Vagina (tissue), 2 donors: ENCODE measurements at places on chromosomes 1 and 21.

- DNase-seq = no peak
Observed at GRCh38 chr1:17183388-17184160, 21.4 kb upstream of the PADI1 start.

DNA sequence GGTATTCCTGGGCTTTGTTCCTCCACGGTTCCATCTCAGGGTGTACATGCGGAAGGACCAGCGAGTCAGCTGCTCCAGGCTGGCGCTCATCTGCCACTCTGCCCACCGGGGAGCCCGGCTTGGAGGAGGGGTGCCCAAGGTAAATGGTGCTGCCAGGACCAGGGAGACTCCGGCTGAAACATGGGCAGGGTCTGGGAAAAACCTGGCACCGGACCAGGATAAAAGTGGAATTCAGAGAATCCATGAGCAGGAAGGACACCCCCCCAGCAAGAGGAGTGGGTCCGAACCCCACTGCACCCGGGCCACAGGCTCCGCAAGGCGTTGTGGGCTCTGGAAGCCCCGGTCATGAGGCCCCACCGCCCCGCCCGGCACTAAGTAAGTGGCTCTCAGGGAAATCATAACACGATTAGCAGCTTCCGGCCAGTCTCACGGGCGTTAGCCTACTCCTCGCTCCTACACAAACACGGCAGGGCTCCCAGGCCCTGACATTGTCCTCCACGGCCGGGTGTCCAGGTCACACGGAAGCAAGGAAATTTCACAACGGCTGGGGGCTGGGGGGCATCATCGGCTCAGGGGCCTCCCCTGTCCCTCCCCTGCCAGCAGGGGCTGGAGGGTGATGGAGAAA lies 21.1 kb downstream of the MEGF6 start:
- DNase-seq = no peak

DNA sequence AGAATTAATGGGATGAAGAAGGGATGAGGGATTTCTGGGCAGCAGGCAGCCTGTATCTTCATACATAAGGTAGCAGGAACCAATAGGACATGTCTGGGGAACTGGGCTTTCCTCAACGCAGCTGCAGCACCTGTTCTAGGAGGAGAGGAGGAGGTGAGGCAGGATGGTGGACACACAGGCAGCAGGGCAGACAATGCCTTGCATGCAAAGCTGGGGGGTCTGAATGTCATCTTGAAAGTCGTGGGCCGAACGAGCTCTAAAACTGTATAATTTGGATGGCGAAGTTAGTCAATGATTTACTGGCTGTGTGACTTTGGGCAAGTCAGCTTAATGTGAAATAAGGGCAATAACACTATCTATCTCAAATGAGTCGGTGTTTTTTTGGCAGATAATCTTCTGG lies 124.4 kb downstream of the BEND5 start:
- no peak for DNase-seq

- DNase-seq = no peak
Observed at GRCh38 chr1:225451840-225452515, 24.1 kb upstream of the LBR start.

DNA sequence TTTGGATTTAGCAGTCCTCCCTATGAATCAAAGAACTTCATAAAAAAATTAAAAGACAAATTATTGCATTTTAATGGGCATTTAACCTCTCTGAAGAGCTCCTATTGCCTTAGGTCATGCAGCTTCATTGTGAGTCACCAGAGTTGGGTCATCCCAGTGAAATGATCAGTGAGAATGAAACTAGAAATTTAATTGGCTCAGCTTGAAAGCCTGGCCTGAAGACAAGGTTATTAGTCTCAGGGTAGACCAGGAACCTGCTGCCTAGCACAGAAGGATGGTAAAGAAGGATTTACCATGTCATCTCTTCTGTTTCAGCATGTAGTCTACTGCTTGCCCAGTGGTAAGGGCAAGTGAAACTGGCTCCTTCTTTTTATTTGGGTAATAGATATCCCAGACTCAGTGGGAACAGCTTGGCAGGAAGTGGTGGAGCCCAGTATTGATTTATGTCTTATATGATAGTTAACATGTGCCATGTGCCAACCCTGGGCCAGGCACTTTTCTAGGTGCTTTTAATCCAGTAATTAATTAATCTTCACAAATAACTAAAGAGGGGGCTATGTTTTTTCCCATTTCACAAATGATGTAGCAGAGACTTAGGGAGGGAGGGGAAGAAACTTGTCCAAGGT lies 23.6 kb downstream of the LAMC2 start:
- no peak for DNase-seq

- no peak for DNase-seq
Observed at GRCh38 chr1:203424861-203425662, 50.5 kb upstream of the PRELP start.

DNA sequence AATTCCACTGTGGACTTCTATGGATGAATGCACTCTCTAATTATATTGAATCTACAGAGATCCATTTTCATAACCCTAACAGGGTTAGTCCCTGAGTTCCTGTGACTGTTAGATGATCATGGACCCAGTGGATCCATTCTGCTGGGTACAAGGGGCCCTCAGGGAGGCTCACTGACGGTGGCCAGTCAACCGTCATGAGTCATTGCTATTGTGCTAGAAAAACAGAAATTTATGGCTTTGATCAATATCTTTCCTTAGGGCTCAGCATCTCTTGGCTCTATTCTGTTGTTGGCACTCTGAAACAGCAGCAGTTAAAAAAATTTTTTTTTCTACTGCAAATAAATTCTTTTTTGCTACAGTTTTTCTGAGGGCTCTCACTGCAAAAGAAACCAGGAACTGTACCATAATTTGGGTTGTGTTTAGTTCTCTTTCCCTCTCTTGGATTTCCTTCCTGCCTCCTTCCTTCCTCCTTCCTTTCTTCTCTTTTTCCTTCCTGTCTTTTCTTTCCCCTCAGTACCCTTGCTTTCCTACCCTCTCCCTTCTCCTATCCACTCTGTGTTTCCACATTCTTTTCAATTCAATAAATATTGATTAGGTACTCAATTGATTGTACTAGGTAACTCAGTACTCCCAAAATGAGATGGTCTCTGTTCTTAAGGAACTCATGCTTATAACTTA lies 49.5 kb downstream of the UTP25 start:
- DNase-seq = no peak

GRCh38 chr1:34770891-34771504 lies 10.0 kb upstream of the GJB3 start:
- DNase-seq = no peak

DNA sequence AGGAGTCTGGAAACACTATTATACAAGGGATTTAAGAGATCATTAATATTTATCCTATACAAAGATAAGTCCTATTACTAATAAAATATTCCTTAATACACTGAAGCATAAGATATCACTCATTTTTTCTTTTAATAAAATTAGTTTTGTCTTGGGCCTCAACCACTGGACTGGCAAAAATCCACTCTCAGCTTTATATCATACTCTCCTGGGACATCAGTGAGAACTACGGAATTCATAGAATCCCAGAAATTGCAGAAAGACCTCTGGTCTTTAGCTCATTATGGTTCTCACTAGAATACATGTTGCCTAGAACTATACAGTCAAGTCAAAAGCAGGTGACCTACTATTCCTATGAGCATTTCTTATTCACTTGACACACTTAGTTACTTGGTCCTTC lies 285.0 kb downstream of the LRRC40 start:
- no peak for DNase-seq

DNA sequence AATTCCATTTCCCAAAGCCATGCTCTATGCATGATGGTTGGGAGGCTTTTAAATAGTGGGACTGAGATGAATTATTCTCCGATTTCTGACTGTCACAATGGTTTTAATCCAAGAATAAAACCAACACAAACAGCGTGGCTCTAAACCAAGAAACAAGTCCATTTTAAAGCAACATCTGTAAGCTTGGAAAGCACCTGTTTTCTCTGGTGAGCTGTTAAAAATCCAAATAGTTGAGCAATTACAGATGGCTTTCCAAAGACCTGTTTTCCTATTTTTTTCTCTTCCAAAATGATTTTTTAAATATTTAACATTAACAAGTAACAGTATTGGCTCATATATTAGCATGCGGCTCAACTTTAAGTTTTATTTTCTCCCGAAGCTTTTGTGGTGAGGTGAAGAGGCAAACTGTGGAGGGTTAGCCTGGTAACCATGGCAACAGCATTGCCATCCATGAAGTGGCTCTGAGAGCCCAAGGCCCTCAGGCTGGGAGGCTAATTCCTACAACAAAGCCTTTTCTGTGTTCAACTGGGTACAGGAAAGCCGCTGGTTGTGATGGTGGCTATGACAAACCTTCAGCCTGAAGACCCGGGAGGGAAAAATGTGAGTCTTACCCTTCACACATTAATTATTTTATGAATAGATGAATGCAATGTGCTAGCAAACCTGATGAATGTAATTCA lies 56.7 kb upstream of the B3GALT5 start:
- no peak for DNase-seq

DNA sequence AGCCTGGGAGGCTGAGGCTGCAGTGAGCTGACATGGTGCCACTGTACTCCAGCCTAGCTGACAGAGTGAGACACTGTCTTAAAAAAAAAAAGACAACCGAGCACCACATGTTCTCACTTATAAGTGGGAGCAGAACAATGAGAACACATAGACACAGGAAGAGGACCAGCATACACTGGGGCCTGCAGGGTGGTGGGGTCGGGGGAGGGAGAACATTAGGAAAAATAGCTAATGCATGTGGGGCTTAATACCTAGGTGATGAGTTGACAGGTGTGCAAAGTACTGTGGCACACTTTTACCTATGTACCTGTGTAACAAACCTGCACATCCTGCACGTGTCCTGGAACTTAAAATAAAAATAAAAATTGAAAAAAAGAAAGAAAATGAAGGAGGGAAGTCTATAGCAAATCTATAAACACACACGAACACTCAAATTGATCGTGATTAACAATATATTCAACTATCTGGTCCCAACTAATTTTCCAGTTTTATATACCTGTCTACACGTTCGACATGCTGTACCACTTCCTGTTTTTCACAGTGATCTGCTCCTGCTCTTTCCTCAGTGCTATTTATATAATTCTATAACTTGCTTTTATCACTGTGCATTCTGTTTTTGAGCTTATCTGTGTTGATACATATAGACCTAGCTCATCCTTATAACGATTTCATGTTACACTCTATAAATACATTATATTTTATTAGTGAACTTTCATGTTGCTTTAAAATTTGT lies 27.2 kb downstream of the AK5 start:
- DNase-seq = no peak

- no peak for DNase-seq
Observed at GRCh38 chr1:171898941-171899340, 57.6 kb downstream of the DNM3 start.

- no peak for DNase-seq
Observed at GRCh38 chr1:112926858-112927257, 29.1 kb downstream of the SLC16A1 start.

DNA sequence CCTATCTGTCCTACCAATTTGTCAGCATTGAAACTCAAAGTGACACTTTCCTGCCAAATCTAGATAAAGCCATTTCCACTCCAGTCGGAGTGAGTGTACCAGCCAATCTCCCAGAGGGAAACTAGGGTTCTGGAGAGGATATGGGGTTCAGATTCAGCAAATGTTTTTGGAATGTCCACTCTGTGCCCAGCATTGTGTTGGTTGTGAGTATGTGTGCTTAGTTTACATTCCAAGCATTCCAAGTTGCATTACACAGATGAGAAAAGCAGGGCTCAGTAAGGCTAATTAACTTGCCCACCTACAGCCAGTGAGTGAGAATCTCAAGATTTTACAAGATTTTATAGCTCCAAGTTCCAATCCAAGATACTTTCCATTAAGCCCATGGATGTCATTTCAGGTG lies 26.4 kb upstream of the RGS16 start:
- no peak for DNase-seq

- DNase-seq = no peak
Observed at GRCh38 chr1:9760824-9761223, 62.9 kb downstream of the CLSTN1 start.

GRCh38 chr1:223667484-223668182 lies 2.1 kb upstream of the CAPN8 start:
- DNase-seq = no peak

GRCh38 chr1:17059391-17060305 lies 5.8 kb upstream of the SDHB start:
- no peak for DNase-seq

GRCh38 chr21:33293136-33293535 lies 27.0 kb downstream of the IL10RB start:
- no peak for DNase-seq

GRCh38 chr1:20521960-20522861 lies 14.3 kb upstream of the MUL1 start:
- DNase-seq = no peak

DNA sequence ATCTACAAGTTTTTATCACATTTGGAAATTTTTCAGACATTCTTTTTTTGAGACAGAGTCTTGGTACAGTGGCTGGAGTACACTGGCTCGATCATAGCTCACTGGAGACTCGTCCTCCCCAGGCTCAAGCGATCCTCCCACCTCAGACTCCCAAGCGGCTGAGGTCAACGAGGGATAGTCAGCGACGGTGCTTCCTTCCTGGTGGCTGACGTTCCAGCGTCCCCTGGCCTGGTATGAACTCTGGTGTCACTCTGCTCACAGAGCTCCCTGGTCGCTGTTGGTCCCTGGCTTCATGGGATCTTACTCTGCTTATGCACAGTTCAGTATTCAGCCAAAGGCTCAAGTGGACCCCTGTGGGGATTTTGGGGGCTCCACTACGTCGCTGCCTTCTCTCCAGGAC lies 3.5 kb upstream of the ARHGEF16 start:
- no peak for DNase-seq

GRCh38 chr1:3417082-3417739 lies 37.3 kb upstream of the ARHGEF16 start:
- no peak for DNase-seq

DNA sequence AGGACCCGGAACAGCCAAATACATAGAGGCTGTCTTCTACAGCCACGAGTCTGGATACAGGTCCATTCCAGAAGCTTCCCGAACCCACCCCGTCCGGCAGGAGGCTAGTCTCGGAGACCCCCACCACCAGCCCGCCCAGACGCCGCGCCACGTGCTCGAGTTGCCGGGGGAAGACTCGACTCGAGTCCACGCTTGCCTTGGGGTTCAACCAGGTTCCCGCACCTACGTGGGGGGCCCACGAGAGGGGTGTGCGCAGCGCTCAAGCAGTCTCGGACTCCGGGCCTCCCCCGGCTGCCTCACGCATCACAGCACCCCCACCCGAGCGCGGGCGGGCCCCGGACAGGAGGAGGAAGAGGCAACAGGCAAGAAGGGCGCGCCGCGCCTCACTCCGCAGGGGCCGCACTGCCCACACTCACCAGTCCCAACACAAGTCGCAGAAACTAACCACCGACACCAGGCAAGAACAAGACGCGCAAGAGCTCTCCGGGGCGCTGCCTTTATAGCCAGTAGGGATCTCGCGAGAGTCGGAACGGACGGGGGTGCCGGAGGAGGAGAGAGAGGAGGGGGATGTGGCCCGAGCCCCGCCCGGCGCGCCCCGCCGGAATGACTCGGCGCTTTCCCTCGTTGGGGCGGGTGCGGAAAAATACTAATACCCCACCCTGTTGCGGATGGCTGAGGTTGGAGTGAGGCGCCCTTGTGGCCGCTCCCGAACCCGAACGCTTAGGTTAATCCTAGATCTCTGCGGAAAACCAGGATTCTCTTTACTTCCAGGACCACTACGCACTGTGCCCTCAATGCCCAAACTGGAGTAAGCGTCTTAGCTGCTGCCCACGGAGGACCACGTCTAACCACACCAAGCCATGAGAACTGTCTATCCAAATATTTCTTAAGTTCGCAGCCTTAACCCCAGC lies at the start of gene PRDX1:
Gene PRDX1 (minus strand): TSS at position 472 of the 911 bp plus-strand sequence. CDS start 2,841 bp downstream, outside the sequence.
- DNase-seq = peak; percentile 99

- DNase-seq = no peak
Observed at GRCh38 chr1:56472860-56473259, 106.5 kb downstream of the PLPP3 start.
